ENCODE measurements at places on chromosomes 11 and 22. TPM values are rescaled to one million over a fixed set of nuclear protein-coding genes. Genes with fewer than 3 reads are reported as not detected.

Gene SCGB1A1
- not detected for total RNA-seq

Gene MUC2
- not detected for total RNA-seq

Gene NPTXR
- total RNA-seq = 1.2 TPM

Gene CRYBB2
- not detected for total RNA-seq

Gene GP1BB
- not detected for total RNA-seq

Gene MUC5AC
- total RNA-seq = not detected

Gene POU2AF2
- not detected for total RNA-seq

Gene SPDYC
- total RNA-seq = not detected

Gene RFPL2
- total RNA-seq = 0.26 TPM

Gene RASD2
- not detected for total RNA-seq

GRCh38 chr11:61701242-61701886 is 21.2 kb downstream of the DAGLA start:
- DNase-seq = no peak

- DNase-seq = no peak
Observed at GRCh38 chr11:119189393-119189792, 4.1 kb downstream of the NHERF4 start.

GRCh38 chr11:128052912-128053641 is 534.3 kb downstream of the ETS1 start:
- no peak for DNase-seq

GRCh38 chr11:73869332-73869949 is 7.2 kb downstream of the COA4 start:
- DNase-seq = no peak

DNA sequence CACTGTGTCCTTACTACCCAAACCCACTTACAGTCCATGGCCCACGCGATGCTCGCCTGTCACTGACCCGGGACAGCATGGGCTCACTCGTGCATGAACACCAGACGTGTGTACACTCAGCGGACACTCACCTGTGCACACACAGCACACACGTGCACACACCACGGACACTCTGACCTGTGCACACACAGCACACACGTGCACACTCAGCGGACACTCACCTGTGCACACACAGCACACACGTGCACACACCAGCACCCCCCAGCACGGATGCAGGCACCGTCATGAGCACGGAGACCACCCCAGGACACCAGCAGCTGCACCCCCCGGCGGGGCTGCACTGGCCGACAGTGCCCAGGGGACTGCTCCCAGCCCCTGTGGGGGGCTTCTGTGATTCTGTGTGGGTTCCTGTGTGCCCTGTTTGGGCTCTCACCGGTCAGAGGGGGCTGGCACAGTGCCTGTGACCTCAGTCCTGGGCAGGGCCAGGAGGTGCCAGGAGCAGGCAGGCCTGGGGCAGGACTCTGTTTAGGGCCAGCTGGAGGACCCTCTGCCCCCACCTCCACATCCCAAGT is 20.2 kb downstream of the CRELD2 start:
- no peak for DNase-seq

DNA sequence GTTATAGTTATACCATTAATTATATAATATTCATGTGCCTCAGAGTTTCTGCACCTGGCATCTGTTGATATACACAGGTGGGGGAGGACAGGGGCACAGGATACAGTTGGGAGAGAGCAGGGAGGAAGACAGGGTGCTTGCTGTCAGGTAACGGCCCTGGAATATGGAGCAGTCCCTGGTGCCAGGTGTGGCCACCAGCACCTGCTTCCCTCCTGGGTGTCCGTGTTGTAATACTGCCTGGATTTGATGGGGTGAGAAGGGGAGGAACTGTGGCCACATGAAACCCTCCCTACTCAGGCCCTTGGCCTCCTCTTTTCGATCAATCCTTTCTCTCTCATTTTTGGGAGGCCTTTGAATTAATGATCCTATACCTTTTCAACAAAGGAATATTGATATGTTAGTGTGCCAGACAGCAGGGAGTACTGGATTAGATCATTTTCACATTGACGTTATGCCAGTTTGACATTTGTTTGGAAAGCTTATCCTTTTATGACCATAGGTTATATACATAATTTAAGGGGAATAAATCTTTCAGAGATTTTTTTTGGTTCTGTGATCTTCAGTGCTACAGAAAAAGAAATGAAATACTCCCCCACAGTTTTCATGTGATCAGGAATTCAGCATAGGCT is 88.6 kb downstream of the TEAD1 start:
- no peak for DNase-seq

DNA sequence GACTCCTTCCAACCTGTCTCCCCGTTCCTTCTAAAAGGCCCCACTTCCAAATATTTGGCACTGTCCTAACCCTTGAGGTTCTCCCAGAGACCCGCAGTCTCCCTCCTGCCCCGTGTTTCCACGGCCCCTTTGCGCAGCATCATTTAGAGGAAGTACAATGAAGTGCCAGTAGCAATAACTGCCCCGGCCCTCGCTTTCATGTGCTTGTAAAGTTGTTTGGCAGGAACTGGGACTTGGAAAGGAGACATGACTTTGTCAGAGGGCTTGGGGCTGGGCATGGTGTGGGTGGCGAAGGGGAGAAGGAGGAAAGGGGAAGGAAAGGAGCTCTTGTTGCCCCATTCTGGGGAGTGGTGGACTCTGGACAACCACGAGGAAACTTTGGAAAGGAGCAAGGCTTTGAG is 2.6 kb downstream of the CD44 start:
- DNase-seq = no peak

DNA sequence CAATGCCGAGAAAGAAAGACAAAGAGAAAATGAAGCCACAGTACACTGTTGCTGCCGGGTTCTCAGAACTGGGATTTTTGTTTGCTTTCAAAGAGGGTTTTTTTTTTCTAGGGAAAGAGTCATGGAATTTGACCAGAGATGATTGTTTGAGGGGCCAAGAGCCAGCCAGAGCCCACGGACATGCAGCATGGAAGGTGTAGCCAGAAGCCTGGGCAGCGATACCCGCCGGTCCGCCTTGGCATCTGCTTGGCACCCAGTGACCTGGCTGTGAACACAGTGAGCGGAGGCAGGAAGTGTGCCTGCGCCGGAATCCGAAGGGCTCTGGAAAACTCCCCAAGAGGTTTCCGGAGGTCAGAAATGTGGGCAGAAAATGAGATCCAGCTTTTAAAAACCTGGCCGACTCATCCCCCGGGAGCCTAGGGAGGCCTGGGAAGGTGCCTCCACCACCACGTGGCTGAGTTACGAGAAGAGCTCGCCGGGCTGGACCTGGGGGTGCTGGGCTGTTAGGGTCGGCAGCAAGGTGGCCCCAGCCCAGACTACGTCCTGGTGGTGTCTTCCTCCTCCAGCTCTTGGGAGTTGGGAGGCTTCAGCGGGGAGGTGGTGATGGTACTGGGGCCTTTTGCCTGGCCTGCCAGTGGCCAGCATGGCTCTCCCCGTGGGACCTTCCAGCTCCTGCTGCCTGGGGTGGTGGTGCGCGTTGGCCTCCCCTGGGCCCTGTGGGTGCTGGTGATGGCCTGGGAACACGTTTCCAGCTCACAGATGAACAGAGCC is 61.6 kb upstream of the PPARA start:
- DNase-seq = no peak

DNA sequence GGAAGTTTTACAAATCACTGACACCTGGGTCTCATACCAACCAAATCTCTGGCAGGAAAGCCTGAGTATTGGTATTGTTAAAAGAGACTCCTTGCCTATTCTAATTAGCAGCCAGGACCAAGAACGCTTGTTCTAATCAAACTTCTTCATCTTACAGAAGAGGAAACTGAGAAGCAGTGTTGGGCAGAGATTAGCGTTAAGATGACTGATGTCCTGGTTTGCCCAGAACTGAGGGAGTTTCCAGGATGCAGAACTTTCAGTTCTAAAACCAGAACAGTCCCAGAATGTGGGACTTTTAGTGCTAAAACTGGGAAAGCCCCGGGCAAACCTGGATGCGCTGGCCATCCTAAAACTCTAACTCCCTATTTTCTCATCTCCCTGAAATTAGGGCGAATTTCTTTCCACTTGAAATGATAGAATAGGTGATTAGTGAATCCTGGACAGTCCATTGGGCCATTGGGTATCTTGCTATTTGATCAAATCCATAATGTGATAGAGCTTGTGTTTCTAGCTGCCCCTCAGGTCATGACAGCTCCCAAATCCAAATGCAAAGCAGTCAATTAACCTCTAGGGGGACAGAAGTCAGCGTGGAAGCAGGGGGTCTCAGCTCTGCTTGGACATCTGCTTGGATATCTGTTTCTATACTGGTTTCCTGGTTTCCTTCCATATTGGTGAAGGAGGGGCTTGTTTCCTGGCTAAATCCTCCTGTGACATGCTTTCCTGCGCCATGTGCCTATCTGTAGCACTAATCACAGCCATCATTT is 16.0 kb upstream of the TMPRSS13 start:
- no peak for DNase-seq

DNA sequence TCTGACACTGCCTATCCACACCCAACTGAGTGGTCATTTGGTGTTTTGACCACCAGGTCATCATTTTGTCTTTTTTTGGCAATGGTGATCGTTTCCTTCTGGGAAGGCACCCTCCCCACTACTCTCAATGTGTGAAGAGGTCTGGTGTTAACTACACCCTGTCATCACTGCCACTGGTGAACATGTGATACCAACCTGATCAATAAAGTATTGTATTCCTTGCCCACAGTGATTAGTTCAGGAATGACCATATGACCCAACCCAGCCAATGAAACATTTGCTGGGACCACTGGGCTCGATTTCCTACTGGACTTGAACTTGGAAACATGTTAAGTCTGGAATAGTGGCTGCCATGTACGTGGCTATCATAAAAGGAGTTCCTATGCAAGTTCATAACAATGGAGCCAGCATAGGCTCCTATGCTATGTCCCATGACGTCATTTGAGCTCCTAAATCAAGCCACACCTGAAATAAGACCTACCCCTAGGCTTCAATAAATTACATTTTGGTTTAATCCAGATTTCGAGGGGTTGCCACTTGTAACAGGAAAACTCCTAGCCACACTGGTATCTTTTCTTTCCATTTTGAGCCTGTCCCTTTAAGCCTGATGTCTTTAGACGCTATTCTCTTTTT is 51.1 kb downstream of the CHST1 start:
- no peak for DNase-seq

- DNase-seq = no peak
Observed at GRCh38 chr11:29734287-29734686, 282.5 kb downstream of the KCNA4 start.

DNA sequence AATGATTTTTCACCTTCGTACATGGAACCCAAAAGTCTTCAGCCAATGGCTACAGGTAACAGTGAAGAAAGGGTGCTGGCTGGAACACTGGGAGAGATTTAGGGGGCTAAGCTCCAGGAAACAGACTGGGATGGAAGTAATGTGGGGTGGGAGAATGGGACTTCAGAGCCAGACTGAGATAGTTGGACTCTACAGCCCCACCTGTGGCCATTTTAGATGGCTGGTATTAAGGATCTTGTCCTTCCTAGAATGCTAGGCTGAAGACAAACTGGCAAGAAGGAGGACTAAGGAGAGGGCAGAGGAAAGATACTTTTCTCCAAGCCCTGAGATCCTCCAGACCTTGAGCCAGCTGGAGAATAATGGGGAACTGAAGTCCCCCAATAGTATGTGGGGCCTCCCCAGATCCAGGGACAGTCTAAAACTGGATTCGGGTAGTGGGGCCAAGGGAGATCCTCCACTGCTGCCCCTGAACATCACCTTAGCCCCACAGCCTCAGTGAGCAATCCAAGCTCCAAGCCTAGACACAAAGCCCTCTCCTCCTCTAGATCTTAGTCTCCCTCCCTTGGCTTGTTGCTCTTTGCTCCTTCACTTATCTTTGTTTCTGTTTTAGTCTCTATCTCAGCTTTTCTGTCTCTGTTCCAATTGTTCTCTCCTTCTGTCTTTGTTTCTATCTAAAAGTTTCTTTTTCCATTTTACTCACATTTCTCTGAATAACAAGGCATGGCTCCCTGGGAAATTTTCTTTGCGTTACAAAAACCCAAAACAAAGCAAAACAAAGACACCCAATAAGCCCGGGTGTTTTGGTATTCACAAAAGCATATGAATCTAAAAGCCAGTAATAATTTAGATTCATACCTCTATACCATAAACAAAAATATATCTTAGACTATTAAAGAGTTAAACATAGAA is 16.2 kb upstream of the RRAS2 start:
- DNase-seq = no peak

GRCh38 chr11:32374261-32374711 is 61.1 kb downstream of the WT1 start:
- peak; percentile 3 for DNase-seq

GRCh38 chr11:35349897-35350296 is 69.5 kb downstream of the SLC1A2 start:
- no peak for DNase-seq

DNA sequence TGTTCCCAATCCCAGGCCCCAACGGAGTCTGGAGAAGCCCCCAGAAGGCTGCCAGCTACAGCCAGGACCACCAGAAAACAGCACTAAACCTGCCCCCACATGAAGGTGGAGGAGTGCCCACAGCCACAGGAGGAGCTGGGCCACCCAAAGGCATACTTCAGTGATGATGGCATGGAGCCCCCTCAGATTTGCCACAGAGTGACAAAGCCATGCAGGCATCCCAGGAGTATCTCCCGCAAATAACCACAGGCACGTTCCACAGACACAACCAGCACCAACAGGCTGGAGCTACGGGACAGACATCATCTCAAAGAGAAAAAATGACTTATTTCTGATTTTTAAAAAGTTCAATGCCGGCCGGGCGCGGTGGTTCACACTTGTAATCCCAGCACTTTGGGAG is 10.6 kb downstream of the CARS1 start:
- DNase-seq = no peak

GRCh38 chr22:44677353-44677840 is 24.6 kb upstream of the PRR5 start:
- DNase-seq = no peak

- DNase-seq = no peak
Observed at GRCh38 chr11:24437123-24437522, 59.7 kb upstream of the LUZP2 start.

- no peak for DNase-seq
Observed at GRCh38 chr11:17691550-17691949, 27.8 kb upstream of the MYOD1 start.
